Thyroid gland (tissue), 4 donors: ENCODE measurements at places on chromosomes 12 and 14. TPM values are rescaled to one million over a fixed set of nuclear protein-coding genes. Genes with fewer than 3 reads are reported as not detected.

DNA sequence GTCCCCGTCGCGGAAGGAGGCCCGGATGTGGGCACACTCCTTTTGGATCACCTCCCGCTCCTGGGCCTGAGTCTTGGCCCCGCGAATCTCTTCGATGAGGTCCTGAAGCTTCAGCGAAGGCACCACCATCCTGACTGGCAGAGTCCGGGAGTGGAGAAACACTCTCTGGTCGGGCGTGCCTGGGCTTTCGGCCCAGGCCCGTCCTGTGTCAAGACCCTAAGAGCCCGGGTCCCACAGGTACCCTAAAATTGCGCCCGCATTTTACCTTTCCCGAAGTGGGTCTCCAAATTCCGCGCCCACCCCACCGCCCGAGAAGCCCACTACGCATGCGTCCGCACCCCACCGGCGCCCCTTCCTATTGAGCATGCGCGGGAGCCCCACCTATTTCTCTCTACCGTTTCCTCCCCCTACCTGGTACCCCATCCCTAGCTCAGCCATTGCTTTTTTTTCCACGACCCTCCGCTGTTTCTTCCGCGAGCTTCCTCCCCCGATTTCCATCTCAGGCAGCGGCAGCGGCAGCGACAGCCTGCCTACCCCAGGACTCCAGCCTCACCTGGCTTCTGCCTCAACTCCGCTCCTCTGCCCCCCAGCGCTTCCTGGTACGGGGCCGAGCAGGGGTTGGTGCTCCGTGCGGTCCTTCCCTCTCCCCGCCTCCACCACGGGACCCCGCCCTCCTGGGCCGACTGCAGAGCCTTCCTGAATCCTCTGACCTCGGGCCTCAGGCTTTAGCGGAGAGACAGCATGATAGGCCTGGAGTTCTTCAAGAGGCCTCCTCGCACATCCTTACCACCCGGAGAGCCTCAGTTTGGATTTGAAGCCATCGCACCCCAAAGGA lies at the start of gene AP1G2:
Gene AP1G2, minus strand, starts transcription at position 606 of the 835 bp plus-strand sequence. Its CDS starts 477 bp downstream, at position 129.
- H3K4me1 ChIP-seq: peaks cover 6% of the 10 kb centered on the region
- peak within 1 kb of the TSS; percentile 63 for H3K4me3 ChIP-seq
- peak within 1 kb of the TSS; percentile 70 for H3K27ac ChIP-seq
- DNase-seq: peak; percentile 94
- no peaks in the 10 kb centered on the region for H3K36me3 ChIP-seq

DNA sequence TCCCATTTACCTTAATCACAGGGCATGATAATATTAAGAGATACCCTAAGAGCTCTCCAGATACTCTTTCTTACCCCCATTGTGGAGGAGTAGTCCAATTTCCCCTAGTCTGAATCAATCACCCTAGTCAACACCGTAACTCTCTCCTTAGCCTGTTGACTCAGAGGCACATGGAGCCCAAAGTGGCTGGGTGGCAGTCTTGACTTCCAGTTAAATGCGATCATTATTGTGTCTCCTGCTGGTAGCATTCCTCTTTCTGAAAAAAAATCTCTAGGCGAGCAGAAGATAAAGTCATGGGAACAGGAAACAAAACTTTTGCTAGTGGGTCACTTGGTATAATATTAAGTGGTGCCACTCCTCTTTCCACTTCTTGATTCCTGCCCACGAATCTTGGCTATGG lies 46.4 kb downstream of the EMP1 start:
- DNase-seq: no peak
- H3K27me3 ChIP-seq: no peaks in the 10 kb centered on the region
- H3K4me3 ChIP-seq: no peak overlapping the region
- no peak overlapping the region for H3K27ac ChIP-seq

- no peak overlapping the region for H3K27ac ChIP-seq
- H3K4me3 ChIP-seq: no peak overlapping the region
- H3K4me1 ChIP-seq: no peaks in the 10 kb centered on the region
- no peaks in the 10 kb centered on the region for H3K27me3 ChIP-seq
- H3K36me3 ChIP-seq: no peaks in the 10 kb centered on the region
Measured at GRCh38 chr12:25332143-25332542, 81.4 kb upstream of the KRAS start.

- no peak for DNase-seq
- H3K27ac ChIP-seq: no peak overlapping the region
- no peak overlapping the region for H3K4me3 ChIP-seq
- no peaks in the 10 kb centered on the region for H3K36me3 ChIP-seq
Measured at GRCh38 chr14:58055497-58056010, 96.5 kb downstream of the ARMH4 start.

DNA sequence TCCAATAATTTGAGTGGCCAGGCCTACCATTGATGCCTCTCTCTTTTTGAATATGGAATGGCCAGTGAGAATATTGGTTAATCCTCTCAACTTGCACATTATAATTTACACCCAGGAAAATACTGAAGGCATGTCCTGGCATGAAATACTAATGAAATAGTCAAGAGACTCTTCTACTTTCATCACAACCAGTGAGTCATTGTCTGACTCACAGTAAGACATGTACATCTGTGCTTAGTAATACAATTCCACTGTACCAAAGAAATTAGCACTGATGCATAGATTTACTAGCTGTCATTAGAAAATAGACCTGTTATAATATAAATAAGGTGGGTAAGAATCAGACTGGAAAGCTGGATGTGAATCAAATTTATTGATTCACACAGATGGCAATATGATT lies 31.6 kb downstream of the KCNC2 start:
- H3K36me3 ChIP-seq: no peaks in the 10 kb centered on the region
- no peak for DNase-seq
- H3K4me3 ChIP-seq: no peak overlapping the region
- H3K27ac ChIP-seq: no peak overlapping the region
- H3K4me1 ChIP-seq: no peaks in the 10 kb centered on the region

GRCh38 chr12:951176-951575 lies 1.7 kb upstream of the RAD52 start:
- no peak overlapping the region for H3K4me3 ChIP-seq
- no peaks in the 10 kb centered on the region for H3K27me3 ChIP-seq

DNA sequence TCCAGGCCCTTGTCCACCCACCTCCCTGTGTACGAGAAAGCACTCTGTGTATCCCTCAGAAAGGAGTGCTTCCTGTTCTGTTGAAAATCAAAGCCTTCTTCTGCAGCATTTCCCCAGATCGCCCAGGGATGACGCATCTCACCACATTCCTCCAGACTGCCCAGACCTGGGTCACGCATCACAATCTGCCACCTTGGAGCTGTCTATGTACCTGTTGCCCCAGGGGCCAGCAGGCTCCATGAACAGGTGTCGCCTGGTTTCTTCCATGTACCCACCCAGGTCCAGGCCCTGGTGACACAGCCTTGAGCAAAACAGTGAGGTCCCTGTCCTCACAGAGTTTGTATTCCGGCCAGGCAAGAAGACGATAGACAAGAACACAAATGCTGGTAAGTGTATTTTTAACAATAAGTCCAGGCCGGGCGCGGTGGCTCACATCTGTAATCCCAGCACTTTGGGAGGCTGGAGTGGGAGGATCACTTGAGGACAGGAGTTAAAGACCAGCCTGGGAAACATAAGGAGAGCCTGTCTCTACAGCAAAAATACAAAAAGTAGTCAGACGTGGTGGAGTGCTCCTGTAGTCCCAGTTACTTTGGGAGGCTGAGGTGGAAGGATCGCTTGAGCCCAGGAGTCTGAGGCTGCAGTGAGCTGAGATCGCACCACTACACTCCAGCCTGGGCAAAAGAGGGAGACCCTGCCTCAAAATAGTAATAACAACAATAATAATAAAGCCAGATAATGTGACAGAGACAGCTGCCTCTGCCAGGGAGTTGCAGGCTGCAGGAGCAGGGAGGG lies 6.8 kb upstream of the PPP1R13B start:
- DNase-seq: peak; percentile 63
- peaks cover 27% of the 10 kb centered on the region for H3K4me1 ChIP-seq
- peak overlapping the region; percentile 90 for H3K27ac ChIP-seq
- no peaks in the 10 kb centered on the region for H3K36me3 ChIP-seq

GRCh38 chr12:54870048-54870447 lies 15.7 kb downstream of the MUCL1 start:
- H3K27ac ChIP-seq: no peak overlapping the region
- H3K27me3 ChIP-seq: no peaks in the 10 kb centered on the region
- no peak for DNase-seq
- H3K4me3 ChIP-seq: no peak overlapping the region

GRCh38 chr12:25377469-25378177 lies 126.9 kb upstream of the KRAS start:
- H3K4me3 ChIP-seq: no peak overlapping the region
- no peaks in the 10 kb centered on the region for H3K36me3 ChIP-seq
- H3K27ac ChIP-seq: no peak overlapping the region

DNA sequence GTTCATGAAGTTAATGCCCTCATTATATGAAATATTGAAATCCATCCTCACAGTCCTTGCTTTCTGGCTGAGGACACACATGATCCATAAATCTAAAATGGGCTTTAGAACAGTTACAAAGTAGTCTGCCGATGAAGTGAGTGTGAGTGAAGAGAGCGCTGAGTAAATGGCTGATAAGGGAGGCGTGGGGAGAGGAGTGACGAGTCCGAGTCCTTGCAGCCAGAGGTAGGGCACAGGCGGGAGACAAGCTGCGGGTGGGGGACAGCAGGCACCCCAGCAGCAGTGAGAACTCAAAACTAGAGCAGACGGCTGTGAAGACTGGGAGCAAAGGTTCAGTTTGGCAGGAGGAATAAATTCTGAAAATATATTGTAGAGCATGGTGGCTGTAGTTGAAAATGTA lies 140.1 kb upstream of the ATP2B1 start:
- no peaks in the 10 kb centered on the region for H3K27me3 ChIP-seq
- H3K4me3 ChIP-seq: no peak overlapping the region
- no peak for DNase-seq
- no peaks in the 10 kb centered on the region for H3K4me1 ChIP-seq
- no peak overlapping the region for H3K27ac ChIP-seq

- DNase-seq: no peak
- H3K36me3 ChIP-seq: no peaks in the 10 kb centered on the region
- no peaks in the 10 kb centered on the region for H3K4me1 ChIP-seq
- no peak overlapping the region for H3K27ac ChIP-seq
Measured at GRCh38 chr14:96603350-96604255, 101.4 kb downstream of the PAPOLA start.

DNA sequence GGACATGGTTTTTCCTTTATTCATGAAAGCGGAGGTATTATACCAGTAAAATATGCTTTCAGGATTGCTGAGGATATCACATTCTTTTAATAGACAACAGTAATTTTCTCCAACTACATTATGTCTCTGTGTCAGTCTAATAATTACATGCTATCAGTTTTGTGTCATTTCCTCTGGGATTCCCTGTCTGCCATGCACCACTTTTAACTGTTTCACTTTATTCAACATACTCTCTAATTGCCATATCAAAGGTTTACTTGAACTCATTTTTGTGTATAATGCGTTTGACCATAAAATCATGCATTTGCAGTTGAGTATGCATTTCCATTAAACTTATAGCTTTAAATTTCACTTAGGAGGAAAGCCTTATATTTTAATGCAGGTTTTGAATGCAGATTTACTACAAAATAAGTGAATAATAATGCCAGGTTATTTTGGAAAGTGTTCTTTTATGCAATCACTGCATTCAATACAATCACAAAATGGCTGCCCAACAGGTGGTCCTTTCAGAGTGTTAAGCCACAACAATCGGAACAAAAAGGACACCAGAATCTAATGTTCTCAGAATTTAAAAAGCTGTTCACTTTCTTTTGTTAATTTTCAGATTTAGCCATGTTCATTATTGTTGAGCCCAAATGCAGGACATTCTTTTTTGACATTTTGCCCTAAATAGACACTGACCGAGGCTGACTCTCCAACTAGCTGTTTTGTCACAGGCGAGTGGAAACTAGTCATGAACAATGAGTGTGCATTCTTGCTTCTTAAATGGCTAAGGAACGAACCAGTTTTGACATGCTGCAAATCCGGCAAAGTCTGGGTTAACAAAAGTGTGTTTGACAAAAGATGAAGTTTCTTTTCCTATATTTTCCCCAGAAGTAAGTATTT lies 40.9 kb downstream of the MBIP start:
- H3K36me3 ChIP-seq: no peaks in the 10 kb centered on the region
- no peak overlapping the region for H3K4me3 ChIP-seq
- peak; percentile 32 for DNase-seq
- no peaks in the 10 kb centered on the region for H3K27me3 ChIP-seq
- peak overlapping the region; percentile 25 for H3K27ac ChIP-seq
- H3K4me1 ChIP-seq: peaks cover 14% of the 10 kb centered on the region

- H3K4me1 ChIP-seq: peaks cover 6% of the 10 kb centered on the region
- H3K36me3 ChIP-seq: no peaks in the 10 kb centered on the region
- H3K4me3 ChIP-seq: no peak overlapping the region
Measured at GRCh38 chr12:11497995-11498394, 102.6 kb upstream of the PRB2 start.

GRCh38 chr14:59295951-59296350 lies 107.5 kb downstream of the DAAM1 start:
- no peaks in the 10 kb centered on the region for H3K4me1 ChIP-seq
- H3K4me3 ChIP-seq: no peak overlapping the region

- H3K4me1 ChIP-seq: no peaks in the 10 kb centered on the region
- no peak overlapping the region for H3K27ac ChIP-seq
- H3K4me3 ChIP-seq: no peak overlapping the region
- DNase-seq: no peak
- H3K36me3 ChIP-seq: no peaks in the 10 kb centered on the region
Measured at GRCh38 chr12:15372352-15372751, 50.0 kb downstream of the PTPRO start.

DNA sequence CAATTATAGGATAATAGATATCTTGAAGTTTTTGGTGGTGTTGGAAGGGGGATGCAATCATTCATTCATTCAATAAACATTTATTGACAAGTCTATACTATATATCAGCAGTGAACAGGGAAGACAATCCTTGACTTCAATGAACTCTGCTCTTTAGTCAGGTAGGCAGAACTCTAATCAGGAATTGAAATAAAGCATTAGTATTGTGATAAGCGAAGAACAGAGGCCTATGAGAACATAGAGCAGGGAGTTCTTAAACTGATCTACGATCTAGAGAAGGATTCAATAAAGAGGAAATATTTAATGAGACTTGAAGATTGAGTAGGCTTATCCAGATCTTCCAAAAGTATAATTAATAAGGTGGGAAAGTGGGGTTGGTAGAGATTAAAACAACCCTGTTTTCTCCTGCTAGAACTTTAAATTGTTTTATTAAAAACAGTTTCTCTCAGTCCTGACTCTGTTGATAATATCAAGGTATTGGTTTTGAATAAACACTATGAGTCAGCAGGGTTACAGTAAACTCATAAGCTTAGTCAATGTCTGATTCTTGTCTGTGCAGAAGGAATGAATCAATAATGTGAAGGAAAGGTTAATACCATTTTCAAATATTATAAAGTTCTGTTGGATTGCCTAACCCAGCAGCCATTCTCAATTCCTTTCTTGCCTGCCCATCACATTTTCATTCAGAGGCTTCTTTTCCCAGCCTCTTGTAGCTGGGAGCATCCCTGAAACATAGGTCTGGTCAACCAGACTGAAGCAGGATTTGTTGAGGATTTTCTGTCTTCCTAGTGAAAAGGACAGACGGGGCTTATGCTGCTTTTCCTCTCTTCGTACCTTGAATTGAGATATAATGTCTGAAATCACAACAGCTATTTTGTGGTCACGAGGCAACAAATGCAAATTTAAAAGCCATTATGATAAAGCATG lies 38.9 kb upstream of the KTN1 start:
- no peak for DNase-seq
- H3K27ac ChIP-seq: no peak overlapping the region
- H3K36me3 ChIP-seq: no peaks in the 10 kb centered on the region
- H3K4me3 ChIP-seq: no peak overlapping the region
- no peaks in the 10 kb centered on the region for H3K4me1 ChIP-seq

The SLC7A8 gene
- total RNA-seq: 53.6 TPM

The TMCC3 gene
- 23.5 TPM for total RNA-seq

The RIMBP2 gene
- 0.46 TPM for total RNA-seq

The SCAF11 gene
- 164 TPM for total RNA-seq

The EMP1 gene
- total RNA-seq: 634 TPM
